Vein endothelial cell (primary cell): ENCODE measurements at places on chromosomes 6 and 20. TPM values are rescaled to one million over a fixed set of nuclear protein-coding genes. Genes with fewer than 3 reads are reported as not detected.

Gene SOX18
- total RNA-seq, result 52.4 and 56.8 TPM in 2 replicates

Gene EMILIN3
- total RNA-seq, result not detected in 2 replicates

Gene CPNE5
- total RNA-seq, result 10.1 and 23.5 TPM in 2 replicates

Gene SLC12A5
- 0.86 and 1.6 TPM in 2 replicates for total RNA-seq

Gene NUDT3
- total RNA-seq, result 40.5 and 45.5 TPM in 2 replicates

Gene TDRD6
- under 0.01 TPM in 2 replicates for total RNA-seq

Gene PPP1R3G
- 0.38 and 0.98 TPM in 2 replicates for total RNA-seq

Gene SAMHD1
- 22.2 and 36.2 TPM in 2 replicates for total RNA-seq

Gene DCBLD1
- total RNA-seq, result 32.4 and 41.8 TPM in 2 replicates

Gene DEFB132
- total RNA-seq, result not detected in 2 replicates

Gene ZSCAN23
- 0.33 and 1.8 TPM in 2 replicates for total RNA-seq

Gene HMGN4
- total RNA-seq, result 37.9 and 41.4 TPM in 2 replicates

Gene TCF21
- not detected in 2 replicates for total RNA-seq

Gene PROCR
- total RNA-seq, result 243 and 351 TPM in 2 replicates

Gene CLDN20
- total RNA-seq, result not detected in 2 replicates

Gene UBE2V1
- 111 and 122 TPM in 2 replicates for total RNA-seq

Gene HCK
- 0.33 TPM in 1 of 2 replicates, not detected in the other for total RNA-seq

Gene BMP7
- total RNA-seq, result not detected in 2 replicates

Gene PTCHD4
- 23.5 and 24.5 TPM in 2 replicates for total RNA-seq

Gene SYTL3
- 1.1 and 1.3 TPM in 2 replicates for total RNA-seq

Gene TBC1D22B
- total RNA-seq, result 12.1 and 12.5 TPM in 2 replicates

Gene TRAM2
- total RNA-seq, result 84.3 and 87.9 TPM in 2 replicates

Gene C6orf52
- not detected in 2 replicates for total RNA-seq

Gene CFAP206
- total RNA-seq, result 0.29 and 0.65 TPM in 2 replicates

Gene SIM1
- total RNA-seq, result 0.19 and 0.33 TPM in 2 replicates

Gene MOG
- total RNA-seq, result not detected in 2 replicates

Gene AHI1
- 13.5 and 14.0 TPM in 2 replicates for total RNA-seq

Gene ADTRP
- total RNA-seq, result 4.1 and 7.2 TPM in 2 replicates

Gene COX4I2
- not detected in 2 replicates for total RNA-seq

Gene FOXC1
- 14.1 and 19.9 TPM in 2 replicates for total RNA-seq

Gene LGSN
- total RNA-seq, result not detected in 2 replicates

Gene C6orf163
- 2.9 and 3.8 TPM in 2 replicates for total RNA-seq

Gene PRR18
- total RNA-seq, result not detected in 2 replicates

Gene TFB1M
- total RNA-seq, result 15.0 and 15.8 TPM in 2 replicates

Gene DYNLT2
- total RNA-seq, result 0.98 and 1.1 TPM in 2 replicates

Gene TREML2
- not detected in 2 replicates for total RNA-seq

Gene PRICKLE4
- 2.8 and 6.2 TPM in 2 replicates for total RNA-seq

Gene KCNB1
- total RNA-seq, result not detected in 2 replicates

Gene RIMS1
- total RNA-seq, result 3.2 and 12.7 TPM in 2 replicates

Gene DOK5
- 0.98 and 3.6 TPM in 2 replicates for total RNA-seq

Gene DTD1
- 63.7 and 70.6 TPM in 2 replicates for total RNA-seq

Gene PHF10
- 28.4 and 38.1 TPM in 2 replicates for total RNA-seq

Gene ARMC2
- total RNA-seq, result 0.96 and 2.9 TPM in 2 replicates

Gene TUBB2A
- 56.8 and 69.6 TPM in 2 replicates for total RNA-seq

Gene CST5
- total RNA-seq, result not detected in 2 replicates

Gene C6orf58
- 0.38 and 0.65 TPM in 2 replicates for total RNA-seq

Gene DDRGK1
- total RNA-seq, result 26.8 and 28.7 TPM in 2 replicates
